ENCODE measurements at places on chromosomes 11 and 22.

DNA sequence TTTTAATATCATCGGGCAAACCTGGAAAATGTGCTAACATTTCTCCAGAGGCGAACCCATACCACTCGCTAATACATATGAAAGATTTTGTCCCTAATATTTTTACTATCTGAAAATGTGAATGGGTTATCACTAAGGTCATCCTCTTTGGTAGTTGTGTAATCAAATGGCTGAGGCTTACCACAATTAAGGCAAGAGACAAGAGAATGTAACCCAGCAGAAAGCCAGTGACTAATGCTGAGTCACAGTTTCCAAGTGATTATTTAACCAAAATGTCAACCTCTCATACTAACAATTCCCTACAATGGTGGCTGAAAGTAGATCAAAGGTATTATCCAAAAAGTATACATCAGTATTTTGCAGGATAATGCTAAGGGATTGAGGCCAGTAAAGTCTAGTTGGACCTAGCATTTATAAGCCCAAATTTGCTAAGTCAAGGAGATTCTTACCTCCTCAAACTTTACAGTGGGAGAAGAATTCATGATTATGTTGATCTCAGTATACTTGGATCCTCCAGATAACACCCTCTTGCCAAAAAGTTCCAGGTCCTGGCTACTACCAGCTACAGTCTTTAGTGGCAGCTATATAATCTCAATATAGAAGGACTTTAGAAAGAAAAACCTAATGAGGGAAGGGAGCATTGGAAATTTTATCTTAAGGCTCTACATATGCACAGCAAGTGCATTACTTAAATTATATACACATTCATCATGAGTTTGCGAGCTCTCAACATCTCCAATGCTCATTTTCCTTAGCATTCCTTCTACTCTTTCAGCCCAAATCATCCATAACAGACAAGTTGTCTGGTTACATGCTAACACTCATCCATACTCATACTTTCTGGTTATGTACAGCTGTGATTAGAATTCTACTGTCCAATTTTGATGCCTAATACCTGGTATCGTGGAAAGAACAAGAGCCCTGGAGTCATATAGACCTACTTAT lies 25.4 kb downstream of the SIK3 start:
- DNase-seq: no peak

DNA sequence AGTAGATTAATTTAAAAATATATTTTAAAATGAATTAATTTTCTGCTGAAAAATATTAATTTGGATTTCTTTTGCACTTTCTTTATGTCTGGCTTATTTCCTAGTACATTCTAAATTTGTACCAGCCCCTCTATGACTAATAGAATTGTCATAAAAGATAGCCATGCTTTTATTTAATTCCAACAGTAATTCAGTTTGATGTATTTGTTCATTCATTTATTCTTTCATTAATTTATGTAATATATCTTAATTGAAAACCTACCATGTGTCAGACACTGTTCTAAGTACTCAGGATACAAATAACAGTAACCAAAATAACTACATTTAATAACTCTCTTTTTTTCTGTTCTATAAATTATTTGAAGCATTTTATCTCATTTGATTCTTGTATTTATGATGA lies 264.0 kb upstream of the CCDC179 start:
- DNase-seq: no peak

DNA sequence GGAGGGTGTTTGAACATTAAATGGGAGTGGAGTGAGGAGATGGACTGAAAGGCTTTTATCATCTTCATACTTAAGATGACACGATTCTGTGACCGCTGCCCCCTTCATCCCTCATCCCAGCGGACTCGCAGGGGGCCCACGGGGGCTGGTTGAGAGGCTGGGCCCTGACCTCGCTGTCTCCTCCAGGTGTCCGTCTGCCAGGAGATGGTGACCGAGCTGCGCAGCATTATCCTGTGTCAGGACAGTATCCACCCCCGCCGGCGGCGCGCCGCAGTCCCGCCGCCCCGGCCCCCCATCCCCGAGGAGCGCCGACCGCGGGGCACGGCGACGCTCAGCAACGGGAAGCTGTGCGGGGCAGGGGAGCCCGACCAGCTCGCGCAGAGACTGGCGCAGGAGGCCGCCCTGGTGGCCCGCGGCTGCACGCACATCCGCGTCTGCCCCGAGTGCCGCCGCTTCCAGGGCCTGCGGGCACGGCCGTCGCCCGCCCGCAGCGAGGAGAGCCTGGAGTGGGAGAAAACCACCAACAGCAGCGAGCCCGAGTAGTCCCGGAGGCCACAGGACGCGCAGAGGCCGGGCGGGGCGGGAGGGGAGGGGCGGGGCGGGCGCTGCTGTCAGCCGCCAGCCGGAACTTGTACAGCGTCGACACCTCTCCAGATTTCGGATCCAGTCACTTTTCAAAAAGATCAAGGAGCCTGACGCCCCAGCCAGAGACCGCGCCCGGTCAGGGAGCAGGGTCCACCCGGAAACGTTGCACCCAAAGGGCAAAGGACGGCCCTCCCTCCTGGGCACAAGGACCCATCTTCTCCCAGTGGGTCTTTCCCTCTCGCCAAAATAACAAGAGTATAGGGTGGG lies 38.0 kb upstream of the TBCEL start:
- DNase-seq: no peak

- no peak for DNase-seq
Measured at GRCh38 chr22:46553189-46553588, 15.8 kb upstream of the CELSR1 start.

DNA sequence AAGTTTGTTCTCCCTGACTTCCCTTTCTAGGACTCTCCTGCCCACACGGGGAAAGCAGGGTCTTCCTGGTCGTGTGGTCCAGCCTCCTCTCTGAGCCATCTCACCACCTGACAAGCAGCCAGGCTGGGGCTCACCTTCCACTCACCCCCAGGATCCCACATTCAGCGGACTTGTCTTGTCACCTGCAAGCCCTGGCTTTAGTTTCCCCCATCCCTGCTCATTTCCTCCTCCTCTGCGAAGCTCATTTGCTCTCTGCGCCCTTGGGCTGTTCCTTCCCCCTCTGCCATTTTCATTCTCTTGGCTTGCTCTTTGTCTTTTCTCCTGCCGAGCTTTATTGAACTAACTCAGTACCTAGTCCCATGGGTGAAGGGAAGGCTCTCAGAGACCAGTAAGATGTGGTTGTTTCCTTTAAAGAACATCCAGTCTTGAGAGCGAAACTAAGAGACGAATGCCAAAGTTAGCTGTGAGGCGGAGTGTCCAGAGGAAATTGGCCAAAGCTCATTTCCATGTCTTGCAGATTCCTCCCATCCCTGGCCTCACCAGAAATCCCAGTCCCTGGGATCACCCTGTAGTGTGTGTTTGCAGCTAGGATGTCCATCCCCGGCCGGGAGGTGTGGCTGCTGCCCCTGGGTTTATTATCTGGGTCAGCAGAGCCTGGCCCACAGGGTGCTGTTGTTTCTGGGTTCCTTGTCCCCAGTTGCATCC lies 2.0 kb downstream of the ST14 start:
- DNase-seq: no peak

DNA sequence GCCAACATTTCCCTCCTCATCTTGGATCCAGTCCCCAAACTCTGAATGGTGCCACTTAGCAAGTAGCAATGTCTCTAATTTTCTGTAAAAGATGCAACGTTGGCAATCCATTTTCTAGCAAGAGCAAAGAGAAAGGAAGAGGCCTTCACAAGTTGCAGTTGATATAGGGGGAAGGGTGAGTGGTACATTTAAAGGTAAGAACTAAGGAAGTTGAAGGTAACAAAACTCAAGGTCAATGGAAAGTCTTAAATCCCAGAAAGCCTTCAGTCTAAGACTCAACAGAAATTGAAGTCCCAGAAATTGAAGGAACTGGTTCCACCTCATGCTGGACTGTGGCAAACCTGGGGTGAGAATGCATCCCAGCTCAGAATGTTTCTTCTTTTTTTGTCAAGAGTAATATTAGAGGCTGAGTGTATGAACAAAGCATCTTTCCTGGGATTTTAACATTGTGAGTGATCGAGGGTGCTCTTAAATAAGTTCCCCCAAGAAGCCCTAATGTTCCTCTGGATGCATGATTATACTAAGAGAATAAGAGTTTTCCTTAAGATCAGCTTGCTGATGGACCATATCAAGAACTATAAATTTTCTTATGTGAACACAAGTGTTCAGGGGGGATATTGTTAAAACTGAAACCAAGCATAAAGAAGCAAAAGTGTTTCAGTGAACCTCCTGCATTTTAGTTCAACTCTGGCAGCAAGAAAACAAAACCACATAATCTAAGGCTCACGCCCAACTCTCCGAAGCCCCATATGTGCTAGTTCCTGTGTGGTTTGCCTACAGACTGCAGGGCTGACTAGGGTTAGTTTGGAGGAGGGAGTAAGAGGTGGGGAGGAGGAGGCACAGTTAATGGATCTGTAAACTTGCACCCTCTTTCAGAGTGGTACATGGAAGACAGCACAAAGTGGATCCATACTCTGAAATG lies at the start of gene GRAP2:
TSS of gene GRAP2 (plus strand) at position 779 of the 922 bp plus-strand sequence. CDS start 46,023 bp downstream, outside the sequence.
- no peak for DNase-seq

DNA sequence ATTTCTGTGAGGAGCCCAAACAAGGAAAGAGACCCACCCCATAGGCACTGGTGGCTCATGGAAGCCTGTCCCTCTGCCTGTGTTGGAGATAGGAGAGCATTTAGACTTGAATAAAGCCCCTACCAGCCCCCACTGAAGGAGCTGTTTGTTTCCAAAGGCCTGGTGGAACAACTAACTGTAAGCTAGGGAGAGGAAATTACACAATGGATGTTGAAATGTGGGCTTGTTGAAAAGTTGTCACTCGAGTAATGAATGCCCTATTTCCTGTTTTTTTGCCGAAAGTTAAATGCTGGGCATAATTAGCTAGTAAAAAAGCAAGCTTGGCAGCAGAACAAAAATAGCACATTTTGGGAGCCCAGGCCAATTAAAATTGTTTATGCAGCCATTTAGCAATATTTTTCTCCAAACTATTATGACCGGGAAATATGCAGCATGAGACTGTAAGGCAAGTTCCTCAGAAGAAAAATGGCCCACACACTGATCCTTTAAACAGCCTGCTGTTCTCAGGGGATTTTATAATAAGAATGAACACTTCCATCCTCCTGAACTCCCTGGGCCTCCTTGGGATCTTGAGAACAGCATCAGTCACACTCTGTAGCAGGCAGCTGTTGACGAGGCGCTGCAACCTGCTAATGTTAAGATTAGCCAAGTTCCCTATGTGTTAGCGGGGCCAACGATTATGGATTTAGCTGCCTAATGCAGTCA lies 38.6 kb upstream of the LMO2 start:
- no peak for DNase-seq

DNA sequence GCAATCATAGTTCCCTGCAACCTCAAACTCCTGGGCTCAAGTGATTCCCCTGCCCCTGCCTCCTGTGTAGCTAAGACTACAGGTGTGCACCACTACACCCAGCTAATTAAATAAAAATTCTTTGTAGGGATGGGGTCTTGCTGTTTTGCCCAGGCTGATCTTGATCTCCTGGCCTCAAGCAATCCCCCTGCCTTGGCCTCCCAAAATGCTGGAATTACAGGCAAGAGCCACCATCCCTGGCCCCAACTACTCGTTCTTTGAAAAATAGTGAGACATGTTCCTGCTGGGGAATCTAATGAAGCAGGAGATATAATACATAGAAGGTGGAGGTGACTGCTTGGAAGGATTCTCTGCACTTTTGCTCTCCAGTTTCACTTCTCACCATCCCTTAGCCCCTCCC lies 40.1 kb upstream of the RFPL3 start:
- DNase-seq: peak; percentile 22

- no peak for DNase-seq
Measured at GRCh38 chr22:39475337-39475736, 18.5 kb downstream of the MGAT3 start.

DNA sequence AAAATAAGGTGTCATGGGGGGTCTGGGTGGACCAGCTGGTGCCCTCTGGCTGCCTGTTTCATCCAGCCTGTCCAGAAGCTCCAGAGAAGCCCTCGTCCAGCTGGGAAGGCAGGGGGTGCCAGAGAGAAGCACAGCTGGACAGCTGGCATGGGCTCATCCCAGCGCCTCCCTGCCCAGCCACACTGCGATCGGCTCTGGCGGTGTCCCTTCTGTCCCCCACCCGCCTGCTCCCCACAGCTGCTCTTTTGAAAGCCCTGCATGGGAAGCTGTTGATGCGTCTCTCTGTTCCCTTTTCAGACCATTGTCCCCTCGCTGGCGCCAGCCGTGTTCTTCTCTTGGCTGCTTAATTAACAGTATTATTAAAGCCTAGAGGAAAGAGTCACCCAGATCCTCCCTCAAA lies 86.5 kb downstream of the MN1 start:
- DNase-seq: no peak

DNA sequence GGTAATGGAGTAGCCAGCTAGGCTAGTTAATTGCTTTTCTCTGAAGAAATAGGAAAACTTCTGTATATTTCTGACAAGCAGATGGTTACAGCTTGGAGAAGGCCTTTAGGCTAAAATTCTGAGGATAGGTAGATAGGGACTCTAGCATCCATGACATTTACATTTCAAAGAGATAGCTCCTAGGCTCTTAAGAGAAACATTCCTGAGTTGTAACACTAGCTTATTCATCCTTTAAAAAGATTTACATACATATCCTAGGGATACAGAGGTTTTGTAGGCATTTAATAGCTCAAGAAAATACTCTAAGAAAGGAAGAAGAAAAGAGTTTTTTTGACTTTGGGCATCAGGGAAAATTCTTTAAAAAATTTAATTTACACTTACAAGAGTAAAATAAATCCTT lies 130.9 kb upstream of the CCDC179 start:
- DNase-seq: no peak

DNA sequence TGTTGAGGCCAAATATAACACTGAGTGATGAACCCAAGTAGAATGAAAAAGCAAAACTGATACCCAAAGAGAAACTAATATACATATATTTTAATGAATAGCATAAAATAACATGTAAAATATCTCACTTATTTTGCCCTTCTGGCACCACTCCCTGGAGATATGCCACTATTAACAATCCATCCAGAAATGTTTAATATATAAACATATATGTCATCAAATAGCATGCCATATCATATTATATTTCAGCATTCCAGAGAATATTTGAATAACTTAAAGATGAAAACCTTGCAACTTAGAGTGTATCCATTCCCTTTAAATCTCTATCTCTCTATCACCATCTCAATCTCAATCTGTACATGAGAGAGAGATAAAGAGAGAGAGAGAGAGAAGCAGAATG lies 1073.3 kb upstream of the RAG2 start:
- DNase-seq: no peak

Data from vagina (tissue), 2 donors.